Activated CD8-positive, alpha-beta memory T cell treated with anti-CD3 and anti-CD28 coated beads, Interleukin-2, amount 10 ng/mL, durations not matched to agents 7 days and 5 days (primary cell): ENCODE measurements at places on chromosomes 7 and 10.

DNA sequence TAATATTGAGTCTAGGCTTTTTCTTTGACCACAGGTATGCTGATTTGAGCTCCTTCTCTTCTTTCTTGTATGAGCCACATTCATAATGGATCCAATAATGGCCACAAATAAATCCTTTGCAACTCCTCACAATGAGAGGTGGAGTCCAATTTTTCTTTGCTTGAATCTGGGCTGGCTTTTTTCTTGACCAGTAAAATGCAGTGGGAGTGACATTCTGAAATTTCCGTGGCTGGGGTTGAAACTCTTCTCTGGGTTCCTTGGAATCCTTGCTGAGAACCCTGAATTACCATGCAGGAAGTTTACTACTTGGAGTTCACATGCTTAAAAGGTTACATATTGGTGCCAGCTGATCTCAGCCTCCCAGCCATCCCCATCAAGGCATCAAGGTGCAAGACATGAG, 22.4 kb upstream of the FAM180A start:
- no peak for DNase-seq

- no peak for DNase-seq
Observed at GRCh38 chr7:122628651-122629411, 70.1 kb downstream of the RNF133 start.

DNA sequence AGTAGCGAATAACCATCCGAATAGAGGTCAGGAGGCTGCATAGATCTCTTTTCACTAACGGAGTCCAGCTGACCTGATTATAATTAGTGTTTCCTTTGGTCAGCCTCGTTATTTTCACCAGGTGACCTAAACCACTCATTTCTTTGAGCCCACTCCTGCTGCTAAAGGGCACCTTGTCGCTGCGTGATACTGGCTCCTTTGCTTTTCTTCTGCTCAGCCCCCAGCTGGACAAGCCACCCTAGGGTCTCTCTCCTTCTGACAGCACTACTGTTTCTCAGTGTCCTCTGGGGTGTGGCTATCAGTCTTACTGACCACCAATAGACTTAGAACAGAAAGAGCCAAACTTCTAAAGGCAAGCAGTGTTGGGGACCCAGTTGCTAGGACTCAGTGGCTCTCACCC, 2.7 kb upstream of the IGFBP3 start:
- no peak for DNase-seq

DNA sequence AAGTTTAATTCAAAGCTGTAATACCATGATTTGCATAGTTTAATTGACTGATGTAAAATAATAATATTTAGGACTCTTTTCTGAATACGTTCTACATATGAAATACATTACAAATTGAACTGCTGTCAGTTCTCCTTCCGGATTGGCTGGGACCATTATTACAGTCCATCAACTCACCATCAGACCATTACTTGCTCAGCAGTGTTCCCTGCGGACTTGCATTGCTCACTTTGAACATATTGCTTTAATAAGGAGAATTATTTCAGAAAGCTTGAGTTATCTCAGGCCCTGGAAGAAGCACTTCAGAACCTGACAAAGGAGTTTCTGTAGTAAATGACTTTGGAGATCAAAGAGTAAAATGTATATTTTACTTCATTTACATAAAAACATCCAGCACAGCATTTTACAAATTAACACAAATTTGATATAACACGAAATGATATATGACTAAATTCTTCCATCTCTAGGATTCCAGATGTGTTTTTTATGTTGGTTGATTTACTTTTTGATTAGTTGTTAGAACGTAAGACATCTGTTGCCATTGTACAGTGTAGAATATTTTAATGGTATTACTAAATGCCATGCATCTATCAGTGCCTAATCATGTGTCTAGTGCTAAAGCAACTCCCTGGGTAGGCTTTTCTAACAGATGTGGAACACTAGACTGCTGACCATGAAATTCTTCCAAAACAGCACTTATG, 418.5 kb upstream of the SEMA3A start:
- no peak for DNase-seq

DNA sequence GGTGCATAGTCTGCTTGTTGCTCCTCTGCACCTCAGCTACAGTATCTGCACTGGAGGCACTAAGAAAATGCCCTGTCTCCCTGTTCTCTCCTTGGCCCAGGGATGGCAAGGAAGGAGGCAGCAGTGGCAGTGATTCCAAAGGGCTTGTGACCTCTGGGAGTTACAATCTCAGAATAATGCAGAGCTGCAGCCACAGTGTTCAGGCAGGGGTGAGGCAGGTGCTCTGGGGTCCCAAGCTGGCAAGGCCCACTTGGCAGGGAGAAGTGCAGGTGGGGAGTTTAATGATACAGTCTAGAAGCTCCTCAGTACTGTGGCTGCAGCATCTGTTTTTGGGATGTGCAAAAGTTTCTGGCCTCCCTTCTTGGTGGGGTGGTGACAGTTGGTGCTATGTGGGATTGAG, 456.4 kb downstream of the CCSER2 start:
- no peak for DNase-seq

DNA sequence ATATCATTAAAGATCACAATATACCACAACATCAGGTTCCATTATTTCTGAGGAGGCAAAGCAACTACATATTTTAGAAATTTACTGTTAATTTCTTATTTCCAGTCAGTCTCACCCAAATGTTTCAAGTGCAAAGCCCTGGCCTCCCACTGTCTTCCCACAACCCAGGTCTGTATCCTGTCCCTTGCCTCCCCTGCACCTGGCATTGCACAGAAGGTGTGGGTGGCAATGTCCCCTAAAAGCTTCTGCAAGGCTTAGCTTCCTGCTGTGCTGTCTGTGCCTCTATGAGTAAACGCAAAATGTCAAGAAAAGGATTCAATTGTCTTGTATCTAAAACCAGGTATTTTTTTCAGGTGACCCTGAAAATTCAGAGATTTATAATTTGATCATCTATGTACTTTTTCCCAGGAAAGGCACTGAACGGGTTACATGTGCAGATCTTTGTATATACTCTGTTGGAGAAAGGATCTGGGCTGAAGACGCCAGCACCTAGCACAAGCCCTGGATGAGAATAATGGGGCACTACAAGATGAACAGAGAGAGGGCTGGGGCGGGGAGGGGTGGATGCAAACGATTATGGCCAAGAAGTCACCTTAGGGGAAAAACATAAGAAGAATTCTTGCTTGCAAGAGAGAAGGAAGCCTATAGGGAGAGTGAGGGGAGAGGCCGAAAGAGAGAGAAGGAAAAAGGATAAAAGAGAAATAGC, 3.1 kb upstream of the ANTXRL start:
- DNase-seq = peak; percentile 39

GRCh38 chr7:111401516-111401915, 160.8 kb downstream of the IMMP2L start:
- no peak for DNase-seq

DNA sequence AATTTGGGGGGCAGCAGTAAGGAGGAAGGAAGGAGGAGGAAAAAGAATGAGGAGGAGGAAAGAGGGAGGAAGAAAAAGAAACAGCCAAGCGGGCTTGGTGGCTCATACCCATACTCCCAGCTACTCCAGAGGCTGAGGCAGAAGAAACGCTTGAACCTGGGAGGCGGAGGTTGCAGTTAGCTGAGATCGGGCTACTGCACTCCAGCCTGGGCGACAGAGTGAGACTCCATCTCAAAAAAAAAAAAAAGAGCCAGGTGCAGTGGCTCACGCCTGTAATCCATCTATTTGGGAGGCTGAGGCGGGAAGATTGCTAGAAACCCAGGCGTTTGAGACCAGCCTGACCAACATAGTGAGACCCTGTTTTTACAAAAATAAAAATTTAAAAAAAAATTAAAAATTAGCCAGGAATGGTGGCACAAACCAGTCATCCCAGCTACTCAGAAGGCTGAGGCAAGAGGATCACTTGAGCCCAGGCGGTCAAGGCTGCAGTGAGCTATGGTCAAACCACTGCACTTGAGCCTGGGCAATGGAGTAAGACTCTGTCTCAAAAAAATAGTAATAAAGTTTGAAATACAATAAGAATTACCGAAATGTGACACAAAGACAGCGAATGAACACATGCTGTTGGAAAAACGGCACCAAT, 14.1 kb upstream of the CRCP start:
- DNase-seq = no peak

DNA sequence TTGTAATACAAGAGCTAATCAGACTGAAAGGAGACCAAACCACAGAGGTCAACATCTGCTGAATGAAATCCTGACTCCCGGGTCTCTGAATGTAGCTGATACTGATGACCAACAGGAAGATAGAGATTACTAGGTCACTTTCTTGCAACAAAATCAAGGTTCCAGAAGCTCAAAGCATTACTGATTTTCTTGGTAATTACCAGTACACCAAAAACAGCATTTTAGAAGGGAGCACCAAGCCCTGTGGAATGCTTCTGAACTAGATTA, 177.7 kb downstream of the SLC25A13 start:
- no peak for DNase-seq

GRCh38 chr10:114279901-114280644, 41.0 kb downstream of the VWA2 start:
- no peak for DNase-seq

DNA sequence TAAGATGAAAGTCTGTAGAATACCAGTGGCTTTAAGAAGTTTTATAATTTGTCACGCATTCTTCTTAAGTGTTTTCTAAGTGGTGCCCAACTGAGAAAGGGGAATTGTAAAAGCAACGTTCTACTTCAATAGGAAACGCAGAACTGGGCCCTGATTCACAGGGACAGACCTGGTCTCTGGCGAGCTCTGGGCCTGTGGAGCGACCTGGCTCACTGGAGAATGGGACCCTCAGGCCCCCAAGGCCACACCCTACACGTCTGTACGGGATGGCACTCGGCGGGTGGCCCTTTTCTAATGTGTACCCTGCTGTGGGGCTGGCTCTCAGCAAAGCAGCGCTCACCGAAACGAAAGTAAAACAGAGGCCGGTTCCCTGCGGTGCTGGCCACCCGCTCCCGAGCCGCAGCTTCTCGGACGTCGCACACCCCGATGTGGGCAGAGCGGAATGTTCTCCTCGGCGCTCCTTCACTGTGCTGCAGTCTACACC, 205.0 kb downstream of the DIP2C start:
- peak; percentile 62 for DNase-seq

DNA sequence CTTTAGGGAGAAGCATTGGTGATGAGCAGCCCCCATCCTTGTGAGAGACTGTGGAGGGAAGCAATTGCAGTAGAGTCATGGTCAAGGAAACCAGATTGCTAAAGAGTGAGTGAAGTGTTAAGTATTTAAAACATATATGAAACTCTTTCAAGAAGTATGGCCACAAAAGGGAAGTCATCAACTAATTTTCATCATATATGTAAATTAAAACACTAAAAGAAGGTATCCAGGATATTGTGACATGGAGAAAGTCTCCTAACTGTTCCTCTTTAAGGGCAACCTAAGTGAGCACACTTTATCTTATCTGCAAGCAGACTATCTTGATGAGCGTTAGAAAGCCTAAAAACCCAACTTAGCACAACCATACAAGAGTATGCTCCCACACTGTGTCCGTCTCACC, 69.7 kb downstream of the CD36 start:
- DNase-seq = no peak

DNA sequence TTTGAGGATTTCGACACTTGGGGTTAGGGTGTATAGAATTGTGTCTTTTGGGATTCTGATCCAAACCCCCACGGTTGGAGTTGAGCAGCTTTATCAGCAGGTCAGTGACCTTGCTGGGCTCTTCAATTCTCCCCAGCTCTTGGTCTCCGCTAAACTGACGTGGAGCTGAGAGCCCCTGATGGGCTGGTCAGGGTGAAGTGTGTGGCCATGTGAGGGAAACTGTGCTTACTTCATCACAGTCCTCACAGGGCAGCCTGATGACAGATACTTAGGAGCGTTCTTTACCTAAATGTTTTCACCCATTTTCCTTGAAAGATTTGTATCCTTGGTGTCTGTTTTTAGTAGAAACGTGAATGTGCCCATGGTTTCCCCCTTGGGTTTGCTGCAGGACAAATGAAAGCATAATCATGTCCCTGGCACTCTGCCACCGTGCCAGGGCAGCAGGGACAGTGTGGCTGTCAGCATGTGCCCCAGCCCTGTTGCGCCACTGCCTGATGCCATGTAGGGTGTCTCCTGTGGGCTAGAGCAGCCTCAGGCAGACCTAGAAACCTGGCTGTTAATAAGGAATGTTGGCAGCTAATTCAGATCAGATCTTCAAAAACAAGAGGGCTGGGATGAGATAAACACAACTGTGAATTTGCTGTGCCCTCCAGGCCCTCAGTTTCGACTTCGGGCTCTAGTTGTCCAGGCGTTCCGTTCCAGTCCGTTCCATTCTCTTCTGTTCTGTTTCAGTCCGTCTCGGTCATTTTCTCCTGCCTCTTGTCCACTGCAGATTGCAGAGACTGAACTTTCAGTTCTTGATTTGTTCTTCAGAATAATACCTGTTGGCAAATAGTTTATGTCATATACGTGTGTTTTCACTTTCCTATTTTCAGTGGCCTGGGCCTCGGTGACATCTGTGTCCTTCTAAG, 96.8 kb downstream of the TRRAP start:
- no peak for DNase-seq

GRCh38 chr7:11517853-11518252, 314.1 kb downstream of the THSD7A start:
- DNase-seq = no peak

- no peak for DNase-seq
Observed at GRCh38 chr10:34049887-34050286, 715.4 kb upstream of the NRP1 start.
